ENCODE measurements at places on chromosomes 12 and 14. TPM values are rescaled to one million over a fixed set of nuclear protein-coding genes. Genes with fewer than 3 reads are reported as not detected.

Gene OR10G2
- not detected for total RNA-seq

Gene FBXO21
- total RNA-seq: 62.8 TPM

GRCh38 chr14:47976139-47976538, 300.7 kb upstream of the MDGA2 start:
- DNase-seq: no peak

Gene AGAP2
- 5.5 TPM for total RNA-seq

DNA sequence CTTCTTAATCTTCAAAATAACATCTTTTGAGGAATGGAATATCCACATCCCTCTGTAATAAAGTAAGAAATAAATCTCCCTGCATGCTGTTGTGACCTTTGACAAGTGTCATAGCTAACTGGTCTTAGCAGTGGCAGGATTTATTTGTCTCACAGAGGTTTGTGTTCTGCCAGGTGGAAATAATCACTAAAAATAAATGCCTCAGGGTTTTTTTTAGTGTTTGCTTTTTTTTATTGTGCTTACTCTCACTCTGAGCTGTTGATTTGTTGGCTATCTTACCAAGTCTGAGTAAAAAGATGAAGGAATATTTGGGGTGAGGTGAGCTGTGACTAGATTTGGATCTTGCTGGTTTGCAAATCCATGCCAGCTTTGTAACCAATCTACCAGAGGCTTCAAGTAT, 285.4 kb downstream of the ALG10B start:
- no peak for DNase-seq

- DNase-seq: no peak
Measured at GRCh38 chr12:56581418-56582145, 48.5 kb downstream of the BAZ2A start.

Gene CALCOCO1
- total RNA-seq: 209 TPM

DNA sequence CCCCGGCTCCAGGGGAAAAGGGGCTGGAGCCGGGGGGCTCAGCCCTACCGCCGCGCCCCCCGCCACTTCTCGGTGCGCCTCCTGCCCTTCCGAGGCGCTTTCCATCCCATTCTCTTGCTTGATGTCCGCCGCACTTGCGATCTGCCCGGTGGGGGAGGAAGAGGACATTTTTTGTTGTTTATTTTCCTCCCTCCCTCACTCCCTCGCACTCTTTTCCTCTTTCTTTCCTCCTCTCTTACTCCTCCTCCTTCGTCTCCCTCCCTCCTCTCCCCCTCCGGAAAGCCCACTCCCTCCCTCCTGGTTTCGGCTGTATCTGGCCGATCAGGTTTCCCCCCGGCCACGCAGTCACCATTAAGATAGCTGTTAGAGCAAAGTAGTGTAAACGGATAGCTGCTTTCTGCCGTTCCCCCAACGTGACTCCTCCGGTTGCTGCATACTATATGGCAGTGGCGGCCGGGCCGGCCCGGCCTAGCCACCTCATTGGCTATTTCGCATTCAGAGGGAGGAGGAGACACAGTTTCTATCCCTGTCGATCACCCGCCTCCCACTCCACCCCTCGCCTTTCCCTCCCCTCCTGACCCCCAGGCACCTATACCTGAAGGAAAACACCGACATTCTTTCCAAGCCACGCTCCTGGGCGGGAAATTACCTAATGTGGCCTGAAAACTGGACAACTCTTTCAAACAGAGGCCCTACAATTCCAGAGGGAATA, at the start of gene SIX4:
Gene SIX4, minus strand, starts transcription at position 445 of the 712 bp plus-strand sequence. Its CDS starts 277 bp downstream, at position 168.
- peak; percentile 47 for DNase-seq

Gene ACSS3
- total RNA-seq: 29.4 TPM

Gene NFATC4
- 17.1 TPM for total RNA-seq

- peak; percentile 15 for DNase-seq
Measured at GRCh38 chr14:100864960-100865681, 38.4 kb downstream of the RTL1 start.

DNA sequence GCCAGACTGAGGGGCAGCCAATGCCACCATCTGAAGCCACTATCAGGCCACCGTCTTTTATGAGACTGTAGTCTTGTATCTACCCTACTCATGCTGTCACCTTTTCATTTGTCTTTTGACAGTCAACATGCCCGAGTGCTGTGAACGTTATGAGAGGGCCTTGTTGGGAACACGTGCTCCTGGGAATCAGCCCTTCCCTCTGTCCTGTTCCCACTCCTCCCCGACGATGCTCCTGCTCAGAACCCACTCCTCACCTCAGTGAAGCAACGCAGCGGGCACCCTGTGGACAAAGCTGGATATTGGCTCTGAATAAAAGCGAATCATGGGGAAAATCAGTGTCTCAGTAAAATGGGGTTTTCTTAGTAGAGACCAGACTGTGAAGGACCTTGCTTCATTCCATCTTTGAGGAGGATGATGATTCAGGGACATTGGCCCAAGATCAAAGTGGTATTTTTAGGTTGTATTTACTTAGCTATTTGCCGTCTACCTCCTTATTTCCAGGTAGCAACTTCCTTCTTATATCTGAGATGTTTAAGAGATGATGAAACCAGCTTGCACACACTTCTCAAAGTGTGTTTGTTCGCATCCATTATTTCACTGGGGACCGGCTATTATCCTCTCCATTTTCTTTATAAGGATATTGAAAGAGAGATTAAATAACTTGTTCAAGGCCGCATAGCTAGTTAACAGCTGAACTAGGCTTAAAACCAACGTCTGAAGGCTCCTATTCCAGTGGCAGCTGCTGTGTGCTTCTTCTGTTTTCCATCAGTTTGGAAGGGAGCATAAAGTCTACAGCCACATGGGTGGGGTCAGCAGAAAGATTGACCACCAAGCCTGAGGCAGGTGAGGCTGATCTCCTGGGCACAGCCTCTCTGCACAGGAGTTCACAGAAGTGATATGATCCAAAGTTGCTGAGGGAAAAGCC, 43.9 kb upstream of the CTDSP2 start:
- no peak for DNase-seq

GRCh38 chr12:82479511-82479910, 121.2 kb downstream of the METTL25 start:
- DNase-seq: no peak

GRCh38 chr12:40614923-40615322, 77.3 kb upstream of the CNTN1 start:
- DNase-seq: no peak

DNA sequence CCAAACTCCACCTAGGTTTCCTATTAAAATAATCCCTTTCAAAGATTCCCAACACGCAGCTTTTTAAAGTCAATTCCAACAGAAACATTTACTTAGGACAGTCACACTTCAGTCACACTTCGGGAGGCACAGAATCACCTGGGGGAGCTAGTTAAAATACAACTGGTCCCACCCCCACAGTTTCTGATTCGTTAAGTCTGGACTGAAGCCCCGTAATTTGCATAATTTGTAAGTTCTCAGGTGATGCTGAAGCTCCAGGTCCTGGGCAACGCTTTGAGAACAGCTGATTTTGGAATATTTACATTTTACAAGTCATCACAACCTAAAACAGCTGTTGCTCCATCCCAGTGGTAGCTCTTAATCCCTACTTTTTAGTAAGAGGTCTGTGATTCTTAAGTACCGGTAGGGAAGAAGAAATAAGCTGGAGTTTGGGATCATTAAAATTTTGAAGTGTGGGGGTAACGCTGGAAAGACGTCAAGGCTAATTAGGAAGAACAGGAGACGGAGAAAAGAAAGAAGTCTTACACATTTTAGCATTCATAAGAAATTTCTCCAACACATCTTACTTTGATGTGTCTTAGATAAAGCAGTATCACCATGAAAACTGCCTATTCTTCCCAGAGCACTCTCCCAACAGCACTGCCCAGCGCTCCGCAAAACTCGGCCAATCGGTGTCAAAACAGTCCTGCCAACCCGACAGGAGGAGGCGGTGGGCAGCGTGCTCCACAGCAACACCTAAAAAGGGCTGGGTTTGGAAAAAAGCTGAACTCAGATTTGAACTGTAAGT, 1.1 kb downstream of the IPO8 start:
- DNase-seq: no peak

- DNase-seq: no peak
Measured at GRCh38 chr12:11228296-11228879, 41.1 kb downstream of the PRB3 start.

Gene POTEG
- not detected for total RNA-seq

- no peak for DNase-seq
Measured at GRCh38 chr14:78248501-78249090, 78.4 kb downstream of the NRXN3 start.

Gene IFT81
- 8.5 TPM for total RNA-seq

DNA sequence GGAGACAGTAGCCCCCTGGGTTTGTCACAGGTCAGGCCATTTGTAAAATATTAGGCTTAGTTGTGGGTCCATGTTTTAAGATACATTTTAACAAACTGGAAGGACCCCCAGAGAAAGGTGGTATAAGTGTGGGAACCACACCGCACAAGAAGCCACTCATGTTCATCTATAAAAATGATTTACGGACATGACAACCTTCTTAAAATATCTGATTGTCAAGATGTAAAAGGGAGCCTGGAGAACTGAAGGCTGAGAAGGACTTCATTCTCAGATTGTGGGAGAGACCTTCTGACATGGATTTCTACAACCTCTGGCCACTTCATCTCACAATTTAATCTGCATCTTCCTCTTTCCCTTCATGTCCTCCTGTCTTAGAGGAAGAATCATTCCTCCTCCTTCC, 102.4 kb downstream of the VCPKMT start:
- DNase-seq: no peak

Data from heart left ventricle (tissue), 16 donors.